Lung microvascular endothelial cell (primary cell): ENCODE measurements at places on chromosomes 2 and 18.
A peak's percentile ranks its signal among the peaks of the same experiment; 100 is the strongest.

DNA sequence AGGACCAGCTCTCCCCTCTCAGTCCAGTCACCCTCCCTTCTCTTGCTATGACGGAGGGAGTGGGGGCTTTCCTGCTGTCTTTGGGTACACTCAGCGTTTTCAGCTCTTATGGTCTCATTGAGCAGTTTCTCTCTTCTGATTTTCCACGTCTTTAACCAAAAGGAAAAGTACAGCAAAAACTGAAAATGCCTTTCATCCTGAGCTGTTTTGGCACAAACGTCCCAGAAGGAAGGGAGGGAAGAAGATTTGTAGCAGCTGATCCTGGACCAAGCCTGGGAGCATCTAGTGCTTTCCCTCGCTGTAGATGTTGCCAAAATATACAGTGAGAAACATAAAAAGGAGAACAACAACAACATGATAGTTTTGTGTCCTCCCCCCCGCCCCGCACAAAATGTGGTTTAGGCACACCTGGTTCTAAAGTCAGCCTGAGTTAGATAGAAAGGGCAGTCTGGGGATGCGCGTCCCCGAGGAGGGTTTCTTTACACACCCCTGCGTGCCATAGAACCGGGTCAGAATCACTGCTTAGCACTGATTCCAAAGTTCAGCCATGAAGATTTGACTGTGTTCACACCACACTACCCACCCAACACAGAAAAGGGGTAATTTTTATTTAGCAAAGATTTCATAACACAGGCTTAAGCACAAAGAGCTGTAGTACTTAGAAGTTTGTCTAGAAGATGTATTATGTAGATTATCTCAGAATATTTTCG is 53.4 kb downstream of the SLC40A1 start:
- no peak for DNase-seq

- no peak for DNase-seq
Measured at GRCh38 chr18:51132256-51132935, 65.1 kb downstream of the MEX3C start.

DNA sequence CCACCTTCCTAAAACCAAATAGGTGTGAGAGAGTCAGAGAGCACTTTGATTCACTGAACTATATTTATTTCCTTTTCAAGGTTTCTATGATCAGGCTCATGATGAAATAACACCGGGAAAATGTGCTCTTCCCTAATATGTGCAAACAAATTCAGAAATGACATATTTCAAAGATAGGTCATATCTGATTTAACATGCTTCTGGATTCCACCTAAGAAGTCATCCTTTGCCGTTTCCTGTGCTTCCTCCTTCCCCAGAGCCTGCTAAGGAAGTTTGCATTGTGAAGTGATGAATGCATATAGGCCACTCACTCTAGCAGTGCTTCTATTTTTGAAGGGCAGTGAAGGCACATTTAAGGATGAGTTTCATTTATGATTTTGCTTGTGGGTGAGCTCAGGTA is 327.6 kb downstream of the TDRD15 start:
- DNase-seq = no peak

- no peak for DNase-seq
Measured at GRCh38 chr2:104752504-104752903, 101.4 kb upstream of the POU3F3 start.

GRCh38 chr2:222336442-222336841 is 37.6 kb upstream of the PAX3 start:
- DNase-seq = no peak

- no peak for DNase-seq
Measured at GRCh38 chr2:45892425-45892745, 240.9 kb downstream of the PRKCE start.

GRCh38 chr2:100040906-100041305 is 101.5 kb downstream of the AFF3 start:
- DNase-seq = no peak

DNA sequence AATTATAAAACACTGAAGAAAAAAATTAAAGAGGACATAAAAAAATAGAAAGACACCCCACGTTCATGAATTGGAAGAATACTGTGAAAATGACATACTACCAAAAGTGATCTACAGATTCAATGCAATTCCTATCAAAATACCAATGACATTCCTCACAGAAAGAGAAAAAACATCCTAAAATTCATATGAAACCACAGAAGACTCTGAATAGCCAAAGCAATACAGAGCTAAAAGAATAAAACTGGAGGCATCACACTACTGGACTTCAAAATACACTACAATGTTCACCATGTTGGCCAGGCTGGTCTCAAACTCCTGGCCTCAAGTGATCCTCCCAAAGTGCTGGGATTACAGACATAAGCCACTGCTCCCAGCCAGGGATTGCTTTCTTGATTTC is 56.3 kb downstream of the TLK1 start:
- no peak for DNase-seq

- DNase-seq = no peak
Measured at GRCh38 chr18:72427721-72428120, 116.4 kb downstream of the CBLN2 start.

GRCh38 chr18:23495723-23496440 is 7.4 kb upstream of the RMC1 start:
- DNase-seq = no peak

DNA sequence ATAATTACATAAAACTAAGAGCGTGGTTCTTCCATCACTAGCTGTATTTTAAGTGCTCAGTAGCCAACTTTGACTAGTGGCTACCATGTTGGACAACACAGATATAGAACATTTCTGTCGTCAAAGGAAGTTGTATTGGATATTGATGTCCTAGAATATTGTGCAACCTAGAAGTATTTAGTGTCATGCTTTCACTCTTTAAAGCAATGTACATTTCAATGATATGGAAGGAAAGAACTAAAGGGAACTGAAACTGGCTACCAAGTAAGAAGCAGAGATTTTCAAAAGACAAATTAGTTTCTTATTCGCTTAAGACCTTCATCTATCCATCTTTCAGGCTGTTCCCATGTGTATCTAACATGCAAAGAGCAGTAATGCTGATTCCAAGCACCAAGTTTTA is 85.4 kb upstream of the EML6 start:
- no peak for DNase-seq

DNA sequence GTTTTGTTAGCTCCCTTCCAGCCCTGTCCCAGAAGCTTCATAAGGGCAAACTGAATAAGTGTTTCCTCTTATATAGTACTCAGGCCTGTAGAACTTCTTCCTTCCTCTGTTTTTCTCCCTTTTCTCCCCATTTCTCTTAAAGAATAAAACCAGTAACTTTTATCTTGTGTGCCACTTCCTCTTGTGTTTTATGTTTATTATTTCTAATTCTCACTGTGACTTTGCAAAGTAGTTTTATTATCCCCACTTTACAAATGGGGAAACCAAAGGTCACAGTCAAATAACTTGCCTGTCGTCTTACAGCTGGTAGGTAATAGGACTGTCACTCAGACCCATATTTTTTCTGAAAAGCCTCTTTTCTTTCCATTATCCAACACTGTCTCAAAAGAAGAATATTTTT is 42.4 kb downstream of the RBBP8 start:
- DNase-seq = no peak

GRCh38 chr2:24785671-24786321 is 7.4 kb downstream of the PTRHD1 start:
- DNase-seq = no peak

DNA sequence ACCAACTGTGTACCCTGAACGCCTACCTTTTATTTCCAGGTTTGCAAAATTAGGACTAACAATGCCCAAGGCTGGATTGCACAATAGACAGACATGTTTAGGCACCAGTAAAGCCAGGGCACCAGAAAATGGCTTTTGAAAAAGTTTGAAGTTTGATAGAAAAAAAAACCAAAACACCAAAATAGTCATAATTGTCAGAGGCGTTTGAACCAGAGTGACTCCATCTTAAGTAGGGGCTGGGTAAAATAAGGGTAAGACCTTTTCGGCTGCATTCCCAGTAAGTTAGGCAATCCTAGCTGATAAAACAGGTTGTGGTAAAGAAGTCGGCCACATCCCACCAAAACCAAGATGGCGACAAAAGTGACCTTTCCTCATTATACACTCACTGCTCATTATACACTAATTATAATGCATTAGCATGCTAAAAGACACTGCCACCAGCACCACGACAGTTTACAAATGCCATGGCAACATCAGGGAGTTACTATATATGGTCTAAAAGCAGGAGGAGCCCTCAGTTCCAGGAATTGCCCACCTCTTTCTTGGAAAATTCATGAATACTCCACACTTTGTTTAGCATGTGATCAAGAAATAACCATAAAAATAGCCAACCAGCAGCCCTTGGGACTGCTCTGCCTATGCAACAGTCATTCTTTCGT is 105.1 kb upstream of the MSH2 start:
- no peak for DNase-seq

DNA sequence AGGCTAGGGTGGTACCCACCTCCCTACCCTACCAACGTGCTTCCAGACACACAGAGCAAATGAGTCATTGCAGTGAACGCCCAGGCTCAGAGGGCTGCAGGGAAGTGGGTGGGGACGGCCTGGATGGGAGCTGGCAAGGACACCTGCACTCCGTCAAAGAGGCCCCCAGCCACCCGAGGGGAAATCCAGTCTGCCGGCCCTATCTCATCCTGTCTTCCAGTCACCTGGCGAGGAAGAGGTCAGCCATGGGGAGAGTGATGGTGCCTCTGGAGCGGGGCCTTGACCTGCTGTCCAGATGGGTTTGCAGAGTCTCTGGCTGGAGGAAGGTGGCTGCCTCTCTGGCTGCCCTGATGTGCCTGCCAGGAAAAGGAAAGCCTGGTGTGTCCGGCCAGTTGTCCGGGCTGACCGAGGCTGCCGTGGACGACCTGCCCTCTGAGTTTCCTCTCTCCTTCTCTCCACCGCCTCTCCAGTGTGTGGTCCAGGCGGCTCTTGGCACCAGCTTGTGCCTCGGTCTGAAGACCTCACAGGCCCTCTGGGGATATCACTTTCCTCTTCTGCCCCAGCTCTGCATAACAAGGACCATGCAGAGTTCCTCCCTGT is 209.7 kb upstream of the COPS8 start:
- DNase-seq = peak; percentile 95
